ENCODE measurements at places on chromosomes 1 and 21.

GRCh38 chr1:97170300-97170699 is 448.7 kb downstream of the PTBP2 start:
- no peak for DNase-seq

- no peak for DNase-seq
These were observed 543.7 kb downstream of the NPHP4 start for GRCh38 chr1:5448486-5448885.

- no peak for DNase-seq
These were observed 236.2 kb downstream of the NFIA start for GRCh38 chr1:61318319-61319125.

DNA sequence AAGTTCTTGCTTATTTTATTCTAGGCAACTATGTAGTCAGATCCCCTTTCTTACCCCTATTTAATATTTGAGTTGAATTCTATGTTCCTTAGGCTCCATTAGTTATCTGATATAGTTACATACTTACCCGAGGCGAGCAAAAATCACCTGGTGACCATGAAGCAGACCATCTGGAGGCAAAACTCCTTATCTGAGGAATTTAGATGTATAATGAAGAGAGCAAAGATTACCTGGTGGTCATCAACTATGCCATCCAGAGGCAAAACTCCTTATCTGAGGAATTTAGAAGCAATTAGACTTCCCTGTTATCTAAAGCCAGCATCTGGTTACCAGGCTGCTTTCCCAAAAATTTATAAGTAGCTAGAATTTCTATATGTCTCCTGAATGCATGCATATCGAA is 129.9 kb downstream of the PATJ start:
- no peak for DNase-seq

DNA sequence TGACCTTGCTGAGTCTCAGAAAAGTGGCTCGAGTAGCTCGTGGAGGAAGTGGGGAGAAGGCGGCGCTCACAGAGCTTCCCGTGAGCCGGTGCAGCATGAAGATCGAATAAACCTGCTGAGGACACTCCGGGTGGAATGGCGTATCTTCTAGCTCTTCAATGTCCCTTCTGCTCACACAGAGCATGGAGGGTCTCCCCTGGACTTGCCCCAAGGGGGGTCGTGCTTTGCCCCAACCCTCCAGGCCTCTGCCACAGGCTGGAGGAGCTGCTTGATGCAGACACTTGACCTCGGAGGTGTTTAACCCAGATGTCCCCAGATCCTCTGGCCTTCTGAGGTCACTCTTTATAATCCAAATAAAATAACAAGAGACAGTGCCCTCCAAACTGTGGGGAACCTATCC is 2.2 kb upstream of the KRTAP10-12 start:
- DNase-seq = no peak

DNA sequence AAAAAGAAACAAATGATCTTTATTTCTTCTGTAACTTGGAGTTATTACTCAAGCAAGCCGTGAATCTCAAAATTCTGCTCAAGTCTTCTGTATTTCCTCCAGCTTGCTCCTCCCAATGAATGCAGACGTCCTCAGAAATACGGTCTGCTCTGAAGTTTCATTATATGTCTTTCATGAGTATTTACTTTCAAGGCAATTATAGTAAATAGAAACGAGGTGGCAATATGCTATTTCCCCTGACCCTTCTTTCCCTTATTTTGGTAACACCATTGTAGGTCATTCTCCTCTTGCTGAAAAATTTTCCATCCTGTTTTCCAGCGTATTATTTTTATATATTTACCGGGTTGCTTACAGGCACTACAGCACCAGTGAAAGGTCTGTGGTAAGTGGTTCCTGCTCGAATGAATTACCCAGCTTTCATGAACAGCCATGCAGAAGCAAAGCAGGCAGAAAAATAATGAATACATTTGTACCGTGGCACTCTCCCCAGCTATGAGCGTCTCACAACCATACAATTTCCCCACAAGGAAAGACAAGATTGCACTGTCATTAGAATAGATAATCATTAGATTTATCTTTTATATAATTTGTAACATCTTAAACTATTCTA is 350.9 kb upstream of the PKN2 start:
- DNase-seq = no peak

GRCh38 chr1:234675572-234675971 is 65.6 kb upstream of the IRF2BP2 start:
- DNase-seq = no peak

GRCh38 chr1:40808909-40809308 is 25.3 kb downstream of the KCNQ4 start:
- DNase-seq = no peak

DNA sequence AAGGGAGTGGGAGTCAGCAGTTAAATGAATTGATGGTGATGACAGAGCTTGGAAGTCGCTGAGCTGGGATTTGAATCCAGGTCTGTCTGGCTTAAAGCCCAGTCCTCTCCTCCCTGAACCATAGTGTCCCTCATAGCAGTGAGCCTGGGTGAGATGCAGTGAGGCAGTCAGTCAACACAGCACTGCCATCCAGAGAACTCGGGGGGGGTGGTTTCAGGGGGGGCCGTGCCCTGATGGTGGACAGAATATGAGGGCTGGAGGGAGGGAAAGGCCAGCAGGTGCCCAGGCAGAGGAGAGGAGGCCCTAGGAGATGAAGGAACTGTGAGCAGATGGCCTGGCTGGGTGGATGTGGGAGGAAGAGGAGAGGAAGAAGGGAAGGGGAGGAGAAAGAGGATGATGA is 405.6 kb downstream of the PTPRU start:
- DNase-seq = no peak

DNA sequence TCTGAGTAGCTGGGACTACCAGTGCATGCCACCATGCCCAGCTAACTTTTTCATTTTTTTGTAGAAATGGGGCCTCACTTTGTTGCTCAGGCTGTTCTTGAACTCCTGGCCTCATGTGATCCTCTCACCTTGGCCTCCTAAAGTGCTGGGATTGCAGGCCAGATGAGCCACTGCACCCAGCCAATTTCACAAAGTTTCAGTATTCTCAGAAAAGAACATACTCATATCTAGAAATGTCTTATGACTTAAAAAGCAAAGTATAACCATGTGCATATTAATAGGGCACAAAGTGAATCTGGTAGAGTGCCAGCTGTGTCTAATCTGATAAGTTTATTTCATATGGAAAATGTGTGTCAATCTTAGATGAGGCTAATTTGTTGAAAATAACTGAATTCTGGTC is 87.5 kb upstream of the CACYBP start:
- DNase-seq = no peak

DNA sequence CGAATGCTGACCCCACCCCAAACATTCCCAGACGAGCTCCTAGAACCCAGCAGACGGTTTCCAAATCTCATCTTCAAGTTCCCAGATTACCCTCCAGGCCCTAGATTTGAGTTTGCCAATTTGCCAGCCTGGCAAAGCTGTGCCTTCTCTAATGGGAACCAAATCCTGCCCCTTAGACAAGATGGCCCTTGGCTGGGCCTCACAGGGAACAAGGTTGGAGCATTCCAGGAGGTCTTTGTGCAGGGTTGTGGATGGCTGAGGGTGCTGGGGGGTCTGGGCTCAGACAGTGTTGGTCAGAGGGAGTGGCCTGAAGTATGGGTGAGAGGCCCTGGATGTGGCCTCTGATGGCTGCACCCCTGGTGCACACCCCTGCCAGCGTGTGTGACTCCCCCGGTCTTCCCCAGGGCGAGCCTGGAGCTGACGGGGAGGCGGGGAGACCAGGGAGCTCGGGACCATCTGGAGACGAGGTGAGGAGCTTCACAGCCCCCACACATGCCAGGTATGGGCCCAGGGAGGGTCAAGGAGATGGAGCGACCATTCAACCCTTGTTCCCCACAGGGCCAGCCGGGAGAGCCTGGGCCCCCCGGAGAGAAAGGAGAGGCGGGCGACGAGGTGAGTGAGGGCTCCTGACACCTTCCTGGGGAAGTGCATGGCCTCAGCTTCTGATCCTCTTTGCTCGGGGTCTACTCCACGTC is 10.2 kb downstream of the COL6A1 start:
- no peak for DNase-seq

- DNase-seq = no peak
These were observed 17.4 kb downstream of the ADARB1 start for GRCh38 chr21:45091550-45092322.

DNA sequence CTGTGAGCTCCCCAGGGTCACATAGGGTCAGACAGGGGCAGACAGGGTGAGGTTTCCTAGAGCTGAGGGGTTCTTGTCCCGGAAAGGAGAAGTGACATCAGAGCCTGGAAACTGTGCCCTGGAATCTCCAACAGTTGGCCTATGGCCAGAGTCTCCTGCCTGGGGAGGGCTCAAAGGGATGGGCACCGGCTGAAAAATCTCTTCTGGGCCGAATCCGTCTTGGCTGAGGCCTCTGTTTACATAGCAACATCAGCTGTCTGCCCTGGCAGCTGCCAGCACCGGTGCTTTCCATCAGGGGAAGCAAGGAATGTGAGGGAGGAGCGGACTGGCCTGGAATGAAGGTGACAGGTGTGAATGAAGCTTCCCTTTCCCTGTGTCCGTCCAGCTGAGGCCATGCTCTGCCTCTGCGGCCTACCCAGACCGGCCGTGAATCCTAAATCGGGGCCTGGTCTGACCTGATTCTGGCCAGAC is 30.7 kb downstream of the VASH2 start:
- DNase-seq = no peak

DNA sequence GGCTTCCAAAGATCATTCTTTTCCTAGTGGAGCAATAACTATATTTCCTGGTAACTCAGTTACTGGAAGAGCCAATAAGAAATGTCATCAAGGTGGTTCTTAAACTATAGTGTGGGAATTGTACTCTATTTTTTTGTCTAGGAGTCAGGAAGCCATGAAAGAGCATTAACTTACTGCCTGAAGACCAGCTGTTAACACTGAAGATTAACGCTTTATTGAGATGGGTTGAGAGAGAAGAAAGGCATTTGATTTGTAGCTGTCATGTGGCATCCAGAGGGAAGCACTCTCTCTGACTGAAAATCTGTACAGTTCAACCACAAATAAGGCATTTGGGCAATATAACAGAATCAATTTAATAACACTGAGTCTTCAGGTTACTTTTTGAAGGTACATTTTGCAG is 76.0 kb downstream of the DNM3 start:
- no peak for DNase-seq

DNA sequence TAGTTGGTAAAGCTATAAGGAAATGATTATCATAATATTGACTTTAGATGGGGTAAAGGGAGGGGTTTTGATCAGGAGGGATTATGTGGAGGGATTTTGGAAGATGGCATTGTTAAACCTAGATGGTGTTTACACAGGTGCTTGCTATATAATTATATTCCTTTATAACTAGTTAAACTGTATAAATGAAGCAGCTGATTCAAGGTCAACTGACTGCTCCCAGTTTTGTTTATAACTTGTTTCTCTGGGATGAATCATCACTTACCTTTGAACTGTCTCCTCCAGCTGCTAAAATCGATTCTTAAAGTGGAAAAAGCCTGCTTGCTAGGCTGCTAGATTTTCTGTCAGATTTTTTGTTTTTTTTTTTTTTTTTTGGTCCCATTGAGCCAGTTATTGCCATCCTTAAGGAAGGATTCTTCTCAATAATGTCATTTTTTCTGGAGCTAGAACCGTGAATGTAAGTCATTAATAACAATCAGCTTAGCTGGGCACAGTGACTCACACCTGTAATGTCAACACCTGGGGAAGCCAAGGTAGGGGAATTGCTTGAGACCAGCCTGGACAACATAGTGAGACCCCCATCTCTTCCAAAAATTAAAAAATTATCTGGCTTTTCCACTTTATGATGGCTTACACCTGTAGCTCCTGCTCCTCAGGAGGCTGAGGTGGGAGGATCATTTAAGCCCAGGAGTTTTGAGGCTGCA is 153.2 kb downstream of the PIK3R3 start:
- no peak for DNase-seq

DNA sequence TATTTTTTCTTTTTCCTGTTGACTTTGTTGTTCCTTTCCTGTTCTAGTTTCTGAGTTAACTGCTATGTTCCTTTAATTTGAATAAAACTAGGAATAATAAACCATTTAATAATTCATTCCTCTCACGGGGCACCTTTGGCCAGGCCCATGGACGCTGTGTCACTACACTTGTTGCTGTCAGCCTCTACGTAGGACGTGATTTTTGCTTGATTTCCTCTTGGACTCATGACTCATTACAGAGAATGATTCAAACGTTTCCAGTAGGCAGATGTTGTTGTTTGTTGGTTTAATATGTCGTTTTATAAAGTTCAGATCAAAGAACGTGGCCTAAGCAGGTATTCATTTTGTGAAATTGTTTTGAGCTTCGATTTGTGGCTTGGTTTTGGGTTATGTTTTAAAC is 9.1 kb upstream of the SLC19A1 start:
- peak; percentile 39 for DNase-seq

DNA sequence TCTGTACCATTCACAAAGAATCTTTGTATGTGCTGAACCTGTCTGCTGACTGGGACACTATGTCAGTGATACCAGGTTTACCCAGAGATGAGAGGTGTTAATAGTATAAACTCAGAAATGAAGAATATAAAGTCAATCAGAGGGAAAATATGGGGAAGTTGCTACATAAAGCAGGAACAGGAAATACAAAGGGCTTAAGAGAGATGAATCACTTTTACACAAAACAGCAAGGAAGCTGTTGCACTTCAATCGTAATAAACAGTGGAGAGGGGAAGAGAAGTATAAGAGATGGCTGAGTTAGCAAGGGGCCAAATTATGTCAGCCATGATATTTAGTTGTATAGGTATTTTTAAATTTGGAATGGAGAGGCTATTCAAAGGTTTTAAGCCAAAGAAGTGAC is 890.2 kb upstream of the NCAM2 start:
- DNase-seq = no peak

DNA sequence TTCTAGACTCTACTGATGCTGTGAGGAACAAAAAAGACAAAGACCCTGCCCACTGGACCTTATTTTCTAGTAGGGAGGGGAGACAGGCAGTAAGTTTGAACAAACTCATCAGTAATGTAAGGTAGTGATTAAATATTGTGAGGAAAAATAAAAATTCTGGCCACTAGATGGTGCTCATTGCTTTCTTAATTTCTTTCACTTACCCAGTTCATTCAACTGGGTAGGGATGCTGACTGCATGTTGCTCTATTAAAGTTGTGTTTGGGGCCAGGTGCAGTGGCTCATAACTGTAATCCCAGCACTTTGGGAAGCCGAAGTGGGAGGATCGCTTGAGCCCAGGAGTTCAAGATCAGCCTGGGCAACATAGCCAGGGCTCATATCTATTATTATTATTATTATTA is 6.3 kb upstream of the KYAT3 start:
- peak; percentile 90 for DNase-seq

- no peak for DNase-seq
These were observed 54.8 kb upstream of the KRTAP19-8 start for GRCh38 chr21:31092832-31093625.

DNA sequence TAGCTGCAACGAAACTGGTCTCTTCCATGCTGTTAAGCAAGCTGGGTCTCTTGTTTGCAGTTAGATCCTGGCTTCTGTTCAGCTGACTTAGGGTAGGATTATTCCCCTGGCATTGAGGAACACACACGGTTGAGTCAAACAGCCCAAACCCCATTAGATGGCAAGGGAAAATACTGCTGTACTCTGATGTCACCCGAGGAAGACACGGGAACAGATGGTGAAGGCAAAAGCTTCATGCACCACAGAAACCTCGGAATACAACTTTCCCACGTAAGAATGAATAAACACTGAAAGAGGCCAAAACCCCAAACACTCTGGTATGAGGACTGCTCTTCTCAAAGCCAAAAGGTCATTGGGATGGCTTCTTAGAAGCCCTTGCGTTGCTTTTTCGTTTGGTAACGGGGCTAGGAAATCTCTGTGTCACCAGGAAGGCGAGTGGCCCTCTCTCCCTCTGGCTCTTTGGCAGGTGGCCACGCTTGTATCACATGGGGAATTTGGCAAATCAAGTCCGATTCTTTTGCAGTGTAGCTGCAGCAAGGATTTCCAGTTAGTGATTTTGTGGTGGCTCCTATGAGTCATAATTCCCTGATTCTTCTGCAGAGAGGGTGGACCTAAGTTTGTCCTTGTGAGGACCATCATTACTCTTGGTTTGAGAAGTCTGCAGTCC is 16.7 kb upstream of the LYST start:
- DNase-seq = no peak
